ENCODE measurements at places on chromosomes 7 and 10.

DNA sequence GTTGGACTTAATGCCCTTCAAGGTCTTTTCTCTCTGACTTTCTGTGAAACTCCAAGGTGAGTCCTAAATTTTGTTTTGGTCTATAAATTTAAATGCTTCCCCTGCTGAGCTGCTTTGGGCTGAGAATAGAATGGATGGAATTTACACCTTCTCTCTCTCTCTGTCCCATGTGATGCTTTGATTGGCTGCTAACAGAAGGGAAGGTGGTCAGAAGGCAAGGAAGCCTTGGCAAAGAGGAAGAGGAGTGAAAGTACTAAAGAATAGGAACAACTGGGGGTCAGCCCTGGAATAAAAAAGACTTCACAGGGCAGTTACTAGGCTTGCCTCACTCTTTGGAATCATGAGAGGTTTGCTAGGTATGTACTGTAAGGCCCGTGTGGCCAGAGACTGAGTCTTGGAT is 260.2 kb downstream of the AUTS2 start:
- no peak for DNase-seq

DNA sequence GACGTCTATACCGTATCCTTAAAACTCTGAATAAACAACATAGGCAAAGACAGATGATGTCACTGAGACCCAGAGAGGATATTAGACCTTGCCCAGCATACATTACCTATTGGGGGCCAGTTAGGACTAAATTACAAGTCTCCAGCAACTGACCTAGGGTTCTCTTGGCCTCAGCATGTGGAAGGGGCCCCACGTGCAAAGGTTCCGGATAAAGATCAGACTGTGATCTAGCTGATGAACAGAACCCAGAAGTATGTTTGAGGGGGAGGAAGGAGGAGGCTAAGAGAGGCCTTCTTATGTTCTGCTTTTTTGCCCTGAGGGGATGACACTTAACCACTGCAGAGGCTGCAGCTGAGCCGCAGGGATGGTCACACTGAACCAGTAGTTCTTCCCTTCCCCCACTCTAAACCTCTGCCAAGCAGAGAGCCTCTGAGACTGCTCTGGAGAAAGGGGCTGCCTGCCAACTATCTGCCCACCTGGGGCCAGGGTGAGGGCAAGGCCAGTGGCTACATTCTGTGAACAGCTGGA is 24.0 kb upstream of the KMT2C start:
- peak; percentile 32 for DNase-seq

GRCh38 chr10:84204122-84204521 is 9.8 kb downstream of the CDHR1 start:
- DNase-seq, result no peak

- DNase-seq, result no peak
These were observed 47.5 kb upstream of the KIF5B start for GRCh38 chr10:32103721-32104120.

DNA sequence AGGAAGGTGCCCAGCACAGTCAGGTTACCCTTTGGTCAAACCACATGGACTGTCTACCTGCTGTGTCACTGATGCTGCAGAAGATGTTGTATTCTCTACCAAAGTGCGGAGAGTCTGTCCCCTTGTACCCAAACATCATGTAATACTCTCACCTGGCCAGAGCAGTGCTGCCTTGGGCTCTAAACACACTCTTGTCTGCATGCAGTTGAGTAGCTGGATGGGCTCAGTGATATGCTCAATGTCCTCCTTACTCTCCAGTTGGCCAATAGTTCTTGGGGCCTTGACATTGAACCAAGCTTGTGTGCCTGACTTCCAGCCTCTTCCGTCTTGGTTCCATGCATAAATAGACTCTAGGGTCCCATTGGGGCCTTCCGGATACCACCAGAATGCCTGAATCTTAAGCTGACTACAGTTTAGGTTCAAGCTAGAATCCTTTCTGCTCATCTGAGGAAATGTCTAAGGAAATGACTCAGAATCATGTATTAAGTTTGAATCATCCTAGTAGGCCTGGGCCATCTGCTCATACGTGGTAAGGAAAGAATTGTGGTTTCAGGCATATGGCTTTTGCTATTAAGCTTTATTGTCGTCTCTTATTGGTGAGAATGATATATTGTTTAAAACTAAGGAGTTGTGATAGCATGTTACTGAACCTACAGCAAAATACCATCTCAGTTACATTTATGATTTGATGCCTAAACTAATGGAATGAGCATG is 118.0 kb downstream of the OTUD1 start:
- DNase-seq, result no peak

- DNase-seq, result no peak
These were observed 923 bp upstream of the FGL2 start for GRCh38 chr7:77200542-77200941.

GRCh38 chr10:104072786-104073185 is 12.9 kb downstream of the COL17A1 start:
- no peak for DNase-seq

- DNase-seq, result no peak
These were observed 107.0 kb upstream of the KIF5B start for GRCh38 chr10:32163071-32163761.

GRCh38 chr7:149860821-149861727 is 12.7 kb upstream of the ATP6V0E2 start:
- DNase-seq, result no peak

- DNase-seq, result no peak
These were observed 597.5 kb upstream of the PCDH15 start for GRCh38 chr10:55398497-55398882.

DNA sequence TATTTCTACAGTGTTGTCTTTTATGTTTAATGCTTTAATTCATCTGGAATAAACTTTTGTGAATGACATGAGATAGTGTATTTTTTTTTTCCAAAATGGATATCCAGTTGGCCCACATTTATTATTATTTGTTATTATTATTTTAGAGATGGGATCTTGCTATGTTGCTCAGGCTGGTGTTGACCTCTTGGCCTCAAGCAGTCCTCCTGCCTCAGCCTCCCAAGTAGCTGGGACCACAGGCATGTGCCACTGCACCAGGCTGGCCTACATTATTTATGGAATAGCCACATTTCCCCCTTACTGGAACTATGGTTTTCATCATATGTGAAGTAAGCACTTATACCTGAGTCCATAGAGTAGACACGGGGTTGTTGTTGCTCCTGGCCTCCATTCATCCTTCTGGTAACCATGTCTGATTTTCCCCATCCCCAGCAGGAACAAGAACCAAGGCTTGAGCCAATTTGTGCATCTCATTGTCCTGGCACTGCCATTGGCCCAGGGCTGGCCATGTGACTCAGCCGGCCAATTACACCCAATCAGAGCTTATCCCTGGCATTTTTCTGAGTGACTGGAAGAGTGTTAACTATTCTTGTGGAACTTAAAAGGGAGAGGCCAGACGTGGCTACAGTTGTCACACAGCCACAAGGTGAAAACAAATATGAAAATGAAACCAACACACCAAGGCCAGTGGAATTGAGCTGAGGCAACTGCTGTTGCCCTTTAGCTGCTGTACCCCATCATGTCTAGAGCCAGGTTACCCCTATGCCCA is 23.1 kb downstream of the PRF1 start:
- DNase-seq, result no peak

DNA sequence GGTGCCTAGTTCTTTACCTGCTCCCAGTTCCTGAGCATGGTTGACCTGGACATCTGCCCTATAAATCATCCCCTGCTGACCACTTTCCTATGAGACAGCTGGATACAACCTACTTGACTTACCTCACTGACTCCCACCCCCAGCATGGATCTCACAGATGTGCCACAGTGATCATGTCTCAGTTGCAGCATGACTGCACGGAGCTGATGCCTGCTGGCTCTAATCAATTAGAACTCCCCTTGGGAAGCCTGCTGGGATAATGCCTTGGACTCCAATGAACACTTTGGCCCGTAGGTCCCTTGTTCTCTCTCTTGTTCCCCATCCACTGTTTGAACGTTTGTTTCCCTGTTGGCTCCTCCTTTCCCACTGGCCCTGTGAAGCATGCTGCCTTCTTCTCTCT is 271.2 kb upstream of the IGFBP3 start:
- no peak for DNase-seq

- DNase-seq, result no peak
These were observed 92.0 kb upstream of the INSIG1 start for GRCh38 chr7:155205368-155206317.

- no peak for DNase-seq
These were observed 202.8 kb downstream of the RAPGEF5 start for GRCh38 chr7:22154143-22154529.

- DNase-seq, result no peak
These were observed 24.2 kb downstream of the PRKAG2 start for GRCh38 chr7:151852486-151853396.

DNA sequence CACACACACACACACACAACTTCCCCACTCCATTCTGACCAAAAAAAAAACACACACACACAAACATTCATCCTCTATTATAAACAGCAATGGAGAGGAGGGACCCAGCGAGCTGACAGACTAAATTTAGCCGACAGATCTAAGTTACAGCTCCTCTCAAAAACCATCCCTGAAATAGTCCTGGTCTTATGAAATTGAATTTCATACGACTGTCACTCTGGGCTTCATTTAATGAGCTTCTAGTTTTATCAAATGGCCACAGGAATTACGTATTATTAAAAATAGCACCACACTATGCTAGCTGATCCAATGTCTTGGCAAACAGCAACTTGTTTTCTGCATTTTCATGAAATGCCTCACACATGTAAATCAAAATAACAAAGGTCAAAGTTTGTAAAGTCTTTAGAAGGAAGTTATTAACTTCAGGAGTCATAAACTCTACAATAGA is 131.3 kb upstream of the ASAH2 start:
- DNase-seq, result no peak

GRCh38 chr10:113576852-113577251 is 24.0 kb downstream of the HABP2 start:
- no peak for DNase-seq

- DNase-seq, result no peak
These were observed 256.6 kb upstream of the KLF6 start for GRCh38 chr10:4041635-4042034.

DNA sequence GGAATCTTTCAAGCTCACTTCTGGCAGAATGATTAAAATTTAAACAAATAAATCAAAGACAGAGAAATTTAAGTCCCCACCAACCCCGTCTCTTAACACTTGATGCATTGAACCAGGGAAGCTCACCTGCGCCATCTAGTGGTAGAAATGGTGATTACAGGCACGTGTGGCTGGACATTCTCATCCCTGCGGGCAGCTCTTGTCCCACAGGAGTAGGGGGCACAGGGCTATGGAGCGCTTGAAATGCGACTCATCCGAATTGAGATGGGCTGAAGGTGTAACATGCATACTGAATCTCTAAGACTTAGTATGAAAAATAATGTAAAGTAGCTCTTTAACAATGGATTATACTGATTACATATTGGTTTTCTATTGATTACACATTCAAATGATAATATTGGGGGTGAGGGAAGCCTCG is 24.8 kb upstream of the SLIT1 start:
- DNase-seq, result no peak

DNA sequence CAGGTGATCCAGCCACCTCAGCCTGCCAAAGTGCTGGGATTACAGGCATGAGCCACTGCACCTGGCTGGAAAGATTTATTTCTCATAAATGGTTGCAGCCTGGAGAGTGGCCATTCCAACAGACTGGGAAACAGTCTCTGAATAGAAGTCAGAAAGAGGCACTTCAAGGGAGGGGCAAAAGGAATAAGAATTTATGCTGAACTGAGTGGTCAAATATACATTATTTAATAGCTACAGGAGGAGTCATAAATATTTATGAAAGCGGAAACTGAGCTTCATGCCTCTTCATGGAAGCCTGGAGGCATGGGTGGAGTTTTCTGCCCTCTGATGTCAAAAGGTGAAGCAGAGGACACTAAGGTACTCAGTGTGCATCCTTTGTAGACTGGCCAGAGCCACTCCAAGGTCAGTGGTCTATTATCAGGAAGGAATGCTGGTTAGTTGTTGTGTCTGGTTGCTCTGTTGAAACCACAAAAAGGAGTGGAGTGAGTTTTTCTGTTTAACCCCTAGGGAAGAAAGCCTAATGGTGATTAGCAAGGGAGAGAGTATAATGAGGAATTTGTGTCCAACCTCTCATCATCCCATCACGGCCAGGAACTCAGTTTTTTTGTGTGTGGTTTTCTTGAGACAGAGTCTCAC is 9.3 kb upstream of the NRBF2 start:
- no peak for DNase-seq

DNA sequence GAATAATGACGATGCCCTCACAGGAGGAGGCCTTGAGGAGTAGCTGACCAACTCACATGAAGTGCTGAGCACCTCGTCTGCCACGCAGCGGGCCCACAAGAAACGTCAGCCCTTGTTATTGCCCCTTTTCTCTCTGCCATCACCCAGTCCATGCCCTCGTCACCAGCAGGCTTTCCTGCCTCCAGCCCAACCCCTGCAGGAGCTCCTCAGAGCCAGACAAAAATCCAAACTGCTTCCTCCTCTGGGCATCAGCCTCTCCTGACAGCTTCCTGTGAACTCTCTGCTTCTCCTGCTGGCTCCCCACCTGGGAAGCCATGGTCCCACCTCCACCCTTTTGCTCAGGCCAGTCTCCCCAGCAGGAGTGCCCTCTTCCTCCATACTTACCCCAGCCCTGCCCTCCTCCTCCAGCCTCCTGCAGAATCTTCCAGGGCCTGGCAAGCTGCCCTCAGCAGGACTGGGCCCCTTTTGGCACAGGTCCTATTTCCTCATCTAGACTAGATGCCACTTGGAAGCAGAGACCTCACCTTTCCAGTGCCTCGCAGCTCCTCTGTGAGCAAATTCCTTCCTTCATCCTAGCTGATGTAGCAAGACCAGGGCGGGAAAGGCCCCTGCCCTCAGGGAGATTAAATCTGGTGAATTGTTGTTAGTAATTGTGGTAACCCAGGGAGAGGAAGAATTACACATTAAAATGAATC is 115.1 kb downstream of the C10orf105 start:
- DNase-seq, result no peak

DNA sequence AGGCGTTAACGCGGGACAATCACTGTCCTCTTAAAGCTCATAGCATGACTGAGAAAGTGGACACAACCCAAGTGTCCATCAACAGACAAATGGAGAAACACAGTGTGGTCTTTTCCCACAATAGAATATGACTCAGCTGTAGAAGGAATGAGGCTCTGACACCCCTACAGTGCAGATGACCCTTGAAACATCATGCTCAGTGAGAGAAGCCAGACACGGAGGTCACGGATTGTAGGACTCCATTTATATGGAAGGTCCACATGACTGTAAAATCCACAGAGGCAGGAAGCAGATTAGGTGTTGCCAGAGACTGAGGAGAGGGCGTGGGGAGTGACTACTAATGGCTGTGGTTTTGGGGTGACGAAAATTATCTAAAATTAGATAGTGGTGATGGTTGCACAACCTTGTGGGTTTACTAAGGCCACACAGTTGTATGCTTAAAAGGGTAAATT is 6.1 kb upstream of the NCAPG2 start:
- DNase-seq, result no peak

- DNase-seq, result no peak
These were observed 176.2 kb downstream of the PRKAG2 start for GRCh38 chr7:151700586-151701165.

GRCh38 chr10:35637462-35637861 is 4.6 kb downstream of the FZD8 start:
- DNase-seq, result no peak

- DNase-seq, result no peak
These were observed 738 bp downstream of the ETV1 start for GRCh38 chr7:13988731-13989125.
